OCI-M1 (cell line): ENCODE measurements at places on chromosomes 7 and 10.
A peak's percentile ranks its signal among the peaks of the same experiment; 100 is the strongest.

DNA sequence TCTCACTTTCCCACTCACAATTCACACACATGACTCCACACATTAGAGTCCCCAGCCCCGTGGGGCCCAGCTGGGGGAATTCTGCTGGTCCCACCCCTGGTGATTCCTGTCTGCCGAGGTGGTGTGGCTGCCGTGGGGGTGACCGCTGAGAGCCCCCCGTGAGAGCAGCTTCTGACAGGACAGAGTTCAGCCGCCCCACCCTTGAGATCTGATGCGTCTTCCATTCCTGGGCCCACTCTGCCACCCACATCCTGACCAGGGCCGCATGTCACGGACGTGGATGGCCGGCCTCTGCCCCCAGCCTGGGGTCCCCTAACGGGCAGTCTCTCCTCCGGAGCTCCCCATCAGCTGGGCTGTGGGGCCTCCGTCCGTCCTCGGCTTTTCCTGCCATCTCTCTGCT lies 240.1 kb upstream of the PITRM1 start:
- DNase-seq: no peak

GRCh38 chr10:125201791-125202622 lies 41.6 kb upstream of the CTBP2 start:
- no peak for DNase-seq

DNA sequence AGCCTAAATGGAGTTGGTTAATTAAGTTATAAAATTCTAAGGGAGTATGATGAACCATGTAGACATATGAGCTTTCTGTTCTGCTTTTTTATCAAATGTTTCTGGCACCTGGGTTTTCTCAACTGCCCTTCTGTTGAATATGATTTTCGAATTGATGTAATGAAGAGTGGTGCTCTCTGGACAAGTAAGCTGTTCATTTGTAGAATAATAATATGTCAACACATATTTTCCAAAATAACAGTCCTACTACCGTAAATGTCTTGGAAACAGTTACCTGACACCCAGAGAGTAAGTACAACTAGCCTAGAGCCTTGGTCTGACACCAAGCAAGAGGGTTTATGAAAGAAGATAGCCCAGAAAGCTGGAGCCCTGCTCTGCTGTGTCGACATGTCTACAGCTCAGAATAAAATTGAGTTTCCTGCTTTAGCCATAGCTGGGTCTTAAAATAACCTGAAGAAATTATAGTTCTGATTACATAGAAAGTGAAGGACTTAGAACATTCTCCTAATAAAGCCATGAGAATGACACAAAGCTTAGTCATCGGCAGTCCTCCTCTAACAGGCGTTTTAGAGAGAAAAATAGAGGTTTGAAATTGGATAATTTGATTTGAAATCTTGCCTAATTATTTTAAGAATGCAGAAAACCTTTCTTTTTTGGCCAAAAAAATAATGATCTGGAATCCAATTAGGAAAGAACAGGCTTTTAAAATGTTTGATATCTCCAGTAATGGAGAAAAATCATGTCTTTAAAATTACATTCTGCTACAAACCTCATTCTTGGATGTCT lies 25.1 kb downstream of the HDAC9 start:
- DNase-seq: peak; percentile 7

DNA sequence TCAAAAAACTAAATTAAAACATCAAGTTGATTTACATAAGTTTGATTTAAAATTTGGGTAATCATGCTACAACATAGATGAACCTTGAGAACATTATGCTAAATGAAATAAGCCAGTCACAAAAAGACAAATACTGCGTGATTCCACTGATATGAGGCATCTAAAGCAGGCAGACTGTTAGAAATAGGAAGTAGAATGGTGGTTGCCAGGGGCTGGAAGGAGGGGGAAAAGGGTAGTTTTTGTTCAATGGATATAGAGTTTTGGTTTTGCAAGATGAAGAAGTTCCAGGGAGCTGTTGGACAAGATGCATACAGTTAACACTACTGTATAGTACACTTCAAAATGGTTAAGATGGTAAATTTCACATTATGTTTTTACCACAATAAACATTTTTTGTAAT lies 45.0 kb upstream of the IFRD1 start:
- DNase-seq: peak; percentile 39

DNA sequence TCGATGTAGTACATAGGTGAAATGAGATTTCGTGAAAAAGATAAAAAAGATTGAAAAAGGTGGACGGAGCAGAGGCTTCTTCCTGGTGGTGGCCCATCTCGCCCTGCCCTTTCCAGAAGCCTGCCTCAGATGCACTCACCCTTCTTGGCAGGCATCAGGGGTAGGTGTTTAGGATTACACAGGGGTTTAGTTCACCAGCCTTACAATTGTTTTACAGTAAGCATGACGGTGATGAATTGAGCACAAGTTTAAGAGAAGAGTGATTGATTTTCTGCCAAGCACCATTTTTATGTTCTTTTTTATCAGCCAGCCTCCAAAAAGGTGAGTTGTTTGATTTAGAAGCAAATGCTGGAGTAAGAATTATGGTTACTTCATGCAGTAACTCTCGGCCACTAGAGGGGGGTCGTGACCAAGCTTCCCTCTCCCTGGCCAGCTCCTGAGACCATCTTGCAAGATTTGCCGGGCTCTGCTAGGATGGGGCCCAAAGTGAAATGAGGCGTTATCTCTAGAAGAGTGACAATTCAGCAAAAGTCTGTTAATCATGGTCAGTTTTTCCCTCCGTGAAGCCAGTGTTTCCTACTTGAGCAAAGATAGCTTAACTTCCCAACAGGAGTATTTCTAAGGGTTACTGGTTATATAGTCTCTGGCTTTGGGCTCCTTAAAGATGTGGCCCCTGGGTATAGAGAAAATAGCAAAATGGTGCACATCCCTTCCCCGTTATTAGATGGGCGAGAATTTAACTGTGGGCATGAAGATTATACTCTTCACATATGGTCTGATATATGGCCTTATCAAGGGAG lies 228.8 kb downstream of the BMPER start:
- DNase-seq: peak; percentile 63

GRCh38 chr7:28093623-28094232 lies 86.9 kb downstream of the JAZF1 start:
- peak; percentile 58 for DNase-seq

DNA sequence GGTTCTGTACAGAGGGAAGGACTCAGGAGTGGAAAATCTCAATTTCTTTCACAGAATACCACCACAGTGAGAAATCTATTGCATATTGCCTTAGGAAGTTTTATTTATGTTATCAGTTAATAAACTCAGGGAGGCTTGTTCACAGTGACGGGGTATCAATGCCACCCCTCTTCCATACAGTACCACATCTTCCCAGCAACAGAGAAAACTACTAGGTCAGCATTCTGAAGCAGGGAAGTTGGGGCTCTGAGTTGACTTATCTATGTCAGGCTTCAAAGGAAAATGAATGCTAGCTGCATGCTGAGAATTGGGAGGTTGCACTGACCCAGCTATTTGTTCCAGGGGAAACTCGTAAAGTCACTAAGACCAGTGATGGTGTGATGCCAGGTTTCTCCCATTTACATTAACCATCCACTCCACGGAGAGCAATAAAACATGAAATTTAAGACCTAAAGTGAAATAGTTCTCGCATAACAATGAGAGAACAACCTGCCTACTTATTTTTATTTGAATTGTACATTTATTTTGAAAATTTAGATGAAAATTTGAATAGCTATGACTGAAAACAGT lies 266.7 kb downstream of the RNLS start:
- no peak for DNase-seq

DNA sequence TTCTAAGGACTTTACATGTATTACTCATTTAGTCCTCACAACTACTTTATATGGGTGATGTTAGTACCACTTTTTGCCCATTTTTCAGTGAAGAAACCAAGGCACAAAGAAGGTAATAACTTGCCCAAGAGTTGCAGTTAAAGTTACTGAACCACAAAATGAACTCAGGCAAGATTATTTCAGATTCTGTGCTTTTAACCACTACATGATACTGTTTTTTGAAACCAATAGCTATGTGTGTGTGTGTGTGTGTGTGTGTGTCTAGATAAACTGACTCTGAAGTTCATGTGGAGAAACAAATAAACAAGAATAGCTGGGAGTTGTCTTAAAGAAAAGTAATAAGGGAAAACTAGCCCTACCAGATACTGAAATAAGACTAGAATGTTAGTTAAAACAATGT lies 60.8 kb upstream of the OIT3 start:
- peak; percentile 77 for DNase-seq

DNA sequence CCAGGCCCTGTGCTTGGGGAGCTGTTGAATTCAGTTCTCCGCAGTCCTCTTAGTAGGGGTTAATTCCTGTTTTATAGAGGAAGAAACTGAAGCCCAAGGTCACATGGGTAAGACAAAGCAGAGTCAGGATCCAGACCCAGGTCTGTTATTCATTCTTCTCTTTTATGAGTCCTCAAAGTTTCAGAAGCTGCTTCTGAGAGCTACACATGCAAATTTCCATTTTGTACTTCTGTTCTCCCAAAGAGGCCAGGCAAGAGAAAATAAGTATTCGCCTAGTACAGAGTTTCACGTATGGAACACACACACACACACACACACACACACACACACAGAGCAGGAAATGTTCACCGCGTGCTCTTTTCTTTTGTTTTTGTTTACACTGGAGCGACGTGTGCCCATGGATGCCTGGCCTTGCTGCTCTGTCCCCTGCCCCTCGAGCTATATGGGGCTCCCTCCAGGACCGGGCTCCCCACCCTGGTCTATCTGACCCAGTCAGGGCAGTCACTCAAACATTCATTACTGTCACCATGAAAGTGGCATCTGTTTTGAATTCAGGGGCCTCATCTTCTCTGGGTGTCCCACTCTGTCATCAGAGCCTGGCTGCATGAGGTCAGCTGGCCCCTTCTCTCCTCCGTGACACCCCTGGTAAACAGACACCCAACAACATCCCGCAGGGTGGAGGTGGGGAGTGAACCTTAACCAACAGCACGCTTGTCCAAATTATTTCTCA lies 84.4 kb downstream of the TNS3 start:
- no peak for DNase-seq

- DNase-seq: no peak
Measured at GRCh38 chr10:77428691-77429395, 208.8 kb downstream of the KCNMA1 start.

DNA sequence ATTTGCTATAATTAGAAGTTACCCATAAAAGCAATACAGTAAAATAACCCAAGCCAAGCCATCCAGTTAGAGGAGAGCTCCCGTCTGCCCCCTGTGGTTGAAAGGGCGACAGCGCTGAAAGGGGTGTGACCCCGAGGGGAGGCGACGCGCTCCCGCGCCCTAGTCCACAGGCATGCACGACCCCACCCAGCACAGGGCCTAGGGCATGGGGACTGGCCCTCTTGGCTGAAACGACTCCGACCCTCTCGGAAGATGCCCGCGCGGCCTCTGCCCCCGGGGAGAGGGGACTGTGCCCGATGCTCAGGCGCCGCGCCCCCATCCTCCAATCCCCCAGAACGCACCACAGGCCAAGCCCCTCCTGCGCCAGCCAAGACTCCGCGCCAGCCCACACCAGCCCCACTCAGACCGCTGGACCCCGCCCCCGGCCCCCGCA lies 64.0 kb downstream of the CSGALNACT2 start:
- peak; percentile 55 for DNase-seq

DNA sequence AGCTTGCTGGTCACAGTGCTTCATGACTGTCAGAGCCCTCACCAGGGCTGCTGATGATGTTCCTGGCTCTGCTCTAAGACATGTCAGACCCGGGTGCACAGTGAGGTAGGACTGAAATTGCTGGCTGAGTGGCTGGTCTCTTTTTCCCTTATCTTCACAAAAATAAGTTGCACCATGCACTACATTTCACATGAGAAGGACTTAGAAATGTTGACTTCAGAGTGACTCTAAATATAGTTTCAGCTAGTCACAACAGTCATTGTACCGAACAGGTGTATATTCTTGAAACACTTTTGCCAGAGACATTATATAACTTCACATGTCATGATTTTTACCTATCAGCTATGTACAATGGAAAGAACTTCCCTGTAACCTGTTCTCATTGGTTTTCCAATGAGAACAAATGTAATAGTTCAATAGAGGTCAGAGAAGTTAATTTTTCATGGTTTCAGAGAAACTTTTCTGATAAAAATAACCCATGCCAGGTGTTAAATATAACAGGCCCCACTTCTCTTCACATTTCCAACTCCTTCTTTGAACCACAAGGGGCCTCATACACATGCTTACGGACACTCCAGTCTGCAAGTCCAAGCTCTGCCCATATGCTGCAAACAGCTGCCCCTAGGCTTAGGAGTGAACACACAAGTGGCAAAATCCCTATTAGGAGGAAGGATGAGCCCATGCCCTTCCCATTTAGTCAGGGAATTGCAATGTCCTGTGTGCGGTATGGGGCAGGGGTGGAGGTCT lies 115.6 kb downstream of the CDK6 start:
- no peak for DNase-seq

GRCh38 chr7:145909991-145910513 lies 206.5 kb upstream of the CNTNAP2 start:
- DNase-seq: no peak

GRCh38 chr10:104472957-104473745 lies 119.5 kb downstream of the CFAP58 start:
- no peak for DNase-seq

DNA sequence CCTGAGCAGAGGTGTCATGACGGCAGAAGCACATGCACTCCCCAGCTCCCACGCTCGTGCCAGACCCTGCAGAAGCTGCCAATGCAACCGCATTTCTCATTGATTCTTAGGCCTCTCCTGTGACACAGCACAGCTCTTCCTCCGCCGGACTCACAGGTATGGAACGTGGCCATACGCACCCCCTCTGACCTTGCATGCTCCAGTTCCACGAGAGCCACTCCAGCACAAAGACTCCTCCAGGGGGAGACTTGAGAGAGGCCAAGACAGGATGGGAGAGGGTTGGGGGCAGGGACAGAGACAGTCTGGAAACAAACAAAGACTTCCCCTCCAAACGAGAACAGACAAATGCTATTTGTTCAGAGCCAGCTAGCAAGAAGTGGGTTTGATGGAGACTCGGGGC lies 124.3 kb upstream of the PPP2R2D start:
- DNase-seq: no peak

DNA sequence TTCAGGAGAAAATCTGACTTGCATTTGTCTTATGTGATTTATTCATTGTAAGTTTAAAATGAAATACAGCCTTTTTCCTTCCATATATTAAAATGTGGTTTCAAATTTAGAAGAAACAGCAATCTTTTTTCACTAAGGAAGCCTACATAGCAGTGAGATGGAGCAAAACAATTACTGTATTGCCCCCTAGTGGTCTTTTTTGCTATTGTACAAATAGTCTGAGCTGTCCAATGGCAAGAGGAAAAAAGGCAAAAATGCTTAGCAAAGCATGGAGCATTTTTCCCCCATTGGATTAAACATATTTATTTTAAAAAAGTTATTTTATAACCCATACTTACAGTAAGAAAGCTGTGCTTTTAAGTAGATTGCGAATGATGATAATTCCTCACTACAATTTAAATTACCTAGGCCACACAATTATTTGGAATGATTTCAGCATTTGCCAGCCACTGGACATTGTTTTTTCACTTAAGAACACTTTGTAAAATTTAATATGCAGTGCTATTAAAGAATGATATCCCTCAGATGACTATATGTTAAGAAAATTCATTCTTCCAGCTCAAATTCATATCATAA lies 119.5 kb downstream of the CPED1 start:
- peak; percentile 80 for DNase-seq

- no peak for DNase-seq
Measured at GRCh38 chr7:32659853-32660252, 164.6 kb downstream of the AVL9 start.

- DNase-seq: no peak
Measured at GRCh38 chr7:106486331-106486730, 174.6 kb downstream of the CCDC71L start.

- DNase-seq: no peak
Measured at GRCh38 chr7:100706672-100707311, 871 bp downstream of the POP7 start.
